Amygdala (tissue), 56 donors: ENCODE measurements at places on chromosomes 4 and X.
A peak's percentile ranks its signal among the peaks of the same experiment; 100 is the strongest.

DNA sequence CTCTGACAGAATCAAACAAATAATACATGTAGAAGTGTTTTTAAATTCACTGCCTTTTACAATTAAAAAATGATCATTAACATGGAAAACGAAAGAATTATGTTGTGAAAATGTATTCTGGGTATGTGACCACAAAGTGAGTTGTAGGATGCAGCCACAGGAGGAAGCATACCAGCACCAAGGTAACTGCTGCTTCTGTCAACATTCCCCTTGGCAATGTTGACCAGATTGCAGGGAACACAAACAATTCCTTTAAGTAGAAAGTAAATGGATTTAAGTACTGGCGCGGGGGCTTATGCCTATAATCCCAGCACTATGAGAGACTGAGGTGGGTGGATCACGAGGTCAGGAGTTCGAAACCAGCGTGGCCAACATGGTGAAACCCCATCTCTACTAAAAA lies 1877.9 kb upstream of the PCDH7 start:
- no peak for DNase-seq

DNA sequence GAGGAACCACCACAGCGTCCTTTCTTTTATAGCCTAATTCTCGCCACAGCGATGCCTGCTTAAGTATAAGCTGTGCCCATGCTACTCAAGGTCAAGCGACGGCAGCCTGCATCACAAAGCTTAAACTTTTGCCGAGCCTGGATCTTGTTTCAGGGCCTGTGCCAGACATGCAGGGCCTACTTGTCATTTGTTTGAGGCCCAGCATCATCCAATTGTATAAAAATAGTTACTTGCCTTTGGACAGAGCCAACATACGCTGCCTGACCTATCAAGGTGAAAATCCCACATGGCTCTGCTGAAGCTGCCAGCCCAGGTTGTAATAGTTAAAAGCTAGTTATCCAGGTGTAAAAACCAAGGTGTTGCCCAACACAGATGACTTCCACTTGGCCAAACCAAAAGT lies 107.1 kb downstream of the TMEM131L start:
- no peak for DNase-seq

DNA sequence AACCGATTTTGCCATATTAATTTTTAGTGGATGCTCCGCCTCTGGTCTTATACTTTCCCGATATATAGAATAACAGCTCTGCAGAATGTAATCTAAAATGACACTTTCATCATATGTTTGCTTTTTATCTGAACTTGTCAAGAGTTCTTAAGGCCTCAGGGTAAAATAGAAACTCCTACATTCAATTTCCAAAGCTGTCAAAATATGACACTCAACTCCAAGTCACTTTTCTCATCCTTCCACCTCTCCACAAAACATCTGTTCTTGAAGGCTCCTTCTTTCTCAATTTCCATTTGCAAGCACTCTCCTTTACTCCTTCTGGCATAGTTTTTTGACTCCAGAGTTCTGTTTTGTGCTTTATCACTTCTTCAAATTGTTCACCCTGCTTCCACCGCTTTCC lies 242.2 kb downstream of the PDGFC start:
- no peak for DNase-seq

GRCh38 chrX:37543324-37543723 lies 28.1 kb upstream of the LANCL3 start:
- no peak for DNase-seq

GRCh38 chr4:24850674-24851073 lies 55.3 kb downstream of the SOD3 start:
- no peak for DNase-seq

GRCh38 chr4:104451573-104451972 lies 43.1 kb downstream of the CXXC4 start:
- DNase-seq = no peak

- no peak for DNase-seq
Observed at GRCh38 chrX:39874202-39874816, 223.4 kb downstream of the BCOR start.

GRCh38 chr4:7823416-7823824 lies 116.2 kb downstream of the AFAP1 start:
- no peak for DNase-seq

GRCh38 chr4:79298027-79298426 lies 27.8 kb downstream of the NAA11 start:
- DNase-seq = no peak

GRCh38 chr4:76874176-76874575 lies 23.8 kb downstream of the SOWAHB start:
- DNase-seq = no peak

GRCh38 chr4:123349421-123350190 lies 47.0 kb upstream of the SPRY1 start:
- DNase-seq = no peak

GRCh38 chr4:2009651-2010233 lies 968 bp upstream of the NELFA start:
- no peak for DNase-seq

GRCh38 chr4:174526731-174527130 lies 4.4 kb upstream of the HPGD start:
- no peak for DNase-seq

- peak; percentile 28 for DNase-seq
Observed at GRCh38 chr4:78951862-78952472, 12.7 kb upstream of the PAQR3 start.

DNA sequence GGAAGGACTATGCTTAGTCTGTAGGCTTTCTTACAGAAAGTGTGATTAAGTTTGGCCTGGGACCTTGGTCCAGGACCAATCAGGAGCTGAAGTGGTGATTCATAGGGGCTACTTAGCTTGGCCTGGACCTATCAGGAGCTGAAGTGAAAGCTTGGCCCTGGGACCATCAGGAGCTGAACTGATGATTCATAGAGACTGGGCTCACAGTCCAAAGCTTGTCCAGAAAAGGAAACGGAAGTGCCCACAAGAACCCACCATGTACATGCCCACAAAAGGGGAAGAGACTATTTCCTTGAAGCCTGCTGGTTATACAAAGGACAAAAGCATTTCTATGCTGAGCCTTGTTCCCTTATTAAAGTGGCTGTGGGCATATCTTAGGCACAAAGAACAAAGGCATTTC lies 12.6 kb downstream of the TENT5D start:
- DNase-seq = no peak

DNA sequence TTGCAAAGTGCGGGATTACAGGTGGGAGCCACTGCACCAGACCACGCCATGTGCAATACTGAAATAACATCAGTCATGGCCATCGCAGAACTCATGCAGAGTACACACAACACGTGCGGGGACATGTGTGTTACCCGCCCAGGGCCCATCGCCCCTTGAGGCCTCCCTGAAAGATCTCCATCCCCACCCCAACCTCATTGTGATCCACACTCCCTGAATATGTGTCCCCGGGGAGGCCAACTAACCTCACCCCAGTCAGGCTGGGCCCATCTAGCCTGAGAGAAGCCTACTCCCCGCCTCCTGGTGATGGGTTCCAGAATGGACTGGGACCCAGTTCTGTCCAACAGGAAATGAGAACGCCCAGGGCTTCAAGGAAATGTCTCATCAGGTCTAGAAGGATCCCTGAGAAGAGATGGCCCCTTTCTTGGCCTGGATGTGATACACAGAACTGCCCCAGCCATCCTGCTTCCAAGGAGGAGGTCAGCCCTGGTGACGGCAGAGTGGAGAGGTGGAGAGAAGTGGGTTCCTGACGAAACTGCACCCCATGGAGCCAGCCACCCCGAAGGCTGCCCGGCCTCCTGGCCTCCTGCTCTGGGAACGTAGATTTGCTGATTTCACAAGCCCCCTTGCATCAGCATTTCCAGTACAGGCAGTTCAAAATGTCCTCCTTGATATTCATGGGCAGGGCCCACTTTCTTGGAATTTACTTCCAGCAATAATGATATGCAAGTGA lies 22.5 kb upstream of the CLDN24 start:
- no peak for DNase-seq

DNA sequence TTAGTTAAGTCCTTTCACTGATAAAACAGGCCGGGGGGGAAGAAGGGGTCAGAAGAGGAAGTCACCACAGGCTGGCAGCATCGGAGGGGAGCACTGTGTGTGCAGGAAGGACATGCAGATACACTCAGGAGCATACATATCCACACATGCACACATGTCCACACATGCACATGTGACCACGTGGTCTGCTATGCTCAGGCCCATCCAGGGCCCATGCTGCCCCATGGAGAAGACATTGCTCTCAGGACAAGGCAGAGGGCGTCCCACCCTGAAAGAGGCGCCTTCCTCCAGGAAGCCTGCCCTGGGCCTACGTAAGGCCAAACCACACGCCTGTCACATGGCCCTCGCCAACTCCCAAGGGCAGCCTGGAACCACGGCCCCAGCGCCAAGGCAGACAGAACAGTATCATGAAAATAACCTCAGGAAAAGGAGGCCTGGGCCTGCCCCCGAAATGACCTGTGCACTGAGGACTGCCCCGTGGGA lies 15.8 kb downstream of the WDR1 start:
- no peak for DNase-seq

- no peak for DNase-seq
Observed at GRCh38 chrX:136546371-136546781, 14.4 kb downstream of the VGLL1 start.

DNA sequence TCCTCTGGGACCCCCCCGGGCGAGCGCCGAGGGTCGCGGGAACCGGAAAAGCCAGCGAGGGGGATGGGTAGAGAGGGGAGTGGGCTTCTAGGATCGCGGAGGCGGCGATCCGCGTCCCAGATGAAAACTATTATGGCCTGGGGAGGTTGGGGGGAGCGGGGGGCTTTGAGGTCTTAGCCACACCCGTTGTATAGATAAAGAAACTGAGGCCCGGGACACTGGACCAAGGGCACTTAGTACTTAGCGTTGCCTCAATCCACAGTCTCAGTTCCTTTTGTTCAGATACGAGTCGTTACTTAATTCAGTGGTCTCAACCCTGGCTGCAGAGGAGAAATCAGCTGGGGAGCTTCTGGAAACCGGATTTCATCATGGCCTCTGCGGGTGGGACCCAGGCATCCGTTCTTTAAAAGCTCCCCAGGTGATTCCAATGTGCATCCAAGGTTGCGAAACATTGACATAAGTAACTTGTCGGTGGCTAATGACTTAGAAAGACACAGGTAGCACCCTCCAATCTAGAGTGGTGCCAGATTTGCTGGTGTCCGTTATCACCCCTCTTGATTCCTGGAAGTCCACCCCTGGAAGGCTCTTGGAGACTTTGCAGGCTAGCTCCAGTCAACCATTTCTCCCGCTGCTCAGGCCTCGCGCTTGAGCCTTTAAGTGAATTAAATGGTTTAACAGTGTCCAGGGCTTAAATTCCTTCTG lies 90.7 kb downstream of the GEMIN8 start:
- DNase-seq = peak; percentile 14
